Body of pancreas (tissue), 4 donors: ENCODE measurements at places on chromosomes 4 and X. TPM values are rescaled to one million over a fixed set of nuclear protein-coding genes. Genes with fewer than 3 reads are reported as not detected.

GRCh38 chrX:24080704-24081103 lies 25.9 kb downstream of the EIF2S3 start:
- H3K27me3 ChIP-seq, result no peaks in the 10 kb centered on the region
- no peaks in the 10 kb centered on the region for H3K4me1 ChIP-seq
- no peak overlapping the region for H3K27ac ChIP-seq
- no peak for DNase-seq
- no peak overlapping the region for H3K4me3 ChIP-seq

- no peaks in the 10 kb centered on the region for H3K27me3 ChIP-seq
- no peaks in the 10 kb centered on the region for H3K36me3 ChIP-seq
- peaks cover 7% of the 10 kb centered on the region for H3K4me1 ChIP-seq
- H3K27ac ChIP-seq, result no peak overlapping the region
- H3K4me3 ChIP-seq, result no peak overlapping the region
These were observed 47.0 kb downstream of the KLHL15 start for GRCh38 chrX:23980011-23980441.

GPC4 gene
- 9.3 TPM for total RNA-seq

SLC6A14 gene
- total RNA-seq, result under 0.01 TPM

- no peak overlapping the region for H3K27ac ChIP-seq
- no peaks in the 10 kb centered on the region for H3K4me1 ChIP-seq
- no peak for DNase-seq
- H3K4me3 ChIP-seq, result no peak overlapping the region
- no peaks in the 10 kb centered on the region for H3K27me3 ChIP-seq
These were observed 72.1 kb downstream of the BEND4 start for GRCh38 chr4:42080306-42080705.

ZNF732 gene
- total RNA-seq, result not detected

- H3K27me3 ChIP-seq, result no peaks in the 10 kb centered on the region
- DNase-seq, result no peak
- H3K36me3 ChIP-seq, result no peaks in the 10 kb centered on the region
- no peak overlapping the region for H3K4me3 ChIP-seq
These were observed 167.1 kb upstream of the CENPE start for GRCh38 chr4:103365285-103365684.

AKAP14 gene
- not detected for total RNA-seq

IBSP gene
- not detected for total RNA-seq

- H3K4me3 ChIP-seq, result no peak overlapping the region
- H3K27me3 ChIP-seq, result no peaks in the 10 kb centered on the region
- peaks cover 78% of the 10 kb centered on the region for H3K4me1 ChIP-seq
- peak; percentile 48 for DNase-seq
These were observed 8.1 kb downstream of the SH3BP2 start for GRCh38 chr4:2800691-2801596.

MCTS1 gene
- 28.3 TPM for total RNA-seq

DNA sequence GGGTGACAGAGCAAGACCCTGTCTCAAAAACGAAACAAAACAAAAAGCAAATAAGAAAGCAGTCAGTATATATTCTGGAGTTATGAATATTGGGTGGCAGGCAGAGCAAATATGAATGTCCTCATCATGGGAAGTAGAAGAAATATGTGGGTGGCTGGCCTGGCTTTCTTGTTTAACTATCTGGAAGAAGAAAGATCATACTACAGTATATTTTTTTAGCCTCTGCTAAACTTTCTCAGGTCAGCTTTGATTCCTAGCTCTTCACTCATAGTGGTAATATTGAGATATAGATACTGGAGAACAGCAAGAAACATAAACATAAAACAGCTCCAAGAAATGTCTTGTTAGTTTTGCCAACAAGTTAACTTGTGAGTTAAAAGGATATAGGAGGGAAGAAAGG lies 192.5 kb downstream of the SOWAHB start:
- no peak for DNase-seq
- no peaks in the 10 kb centered on the region for H3K36me3 ChIP-seq
- no peak overlapping the region for H3K4me3 ChIP-seq
- H3K27ac ChIP-seq, result peak overlapping the region; percentile 84

DNA sequence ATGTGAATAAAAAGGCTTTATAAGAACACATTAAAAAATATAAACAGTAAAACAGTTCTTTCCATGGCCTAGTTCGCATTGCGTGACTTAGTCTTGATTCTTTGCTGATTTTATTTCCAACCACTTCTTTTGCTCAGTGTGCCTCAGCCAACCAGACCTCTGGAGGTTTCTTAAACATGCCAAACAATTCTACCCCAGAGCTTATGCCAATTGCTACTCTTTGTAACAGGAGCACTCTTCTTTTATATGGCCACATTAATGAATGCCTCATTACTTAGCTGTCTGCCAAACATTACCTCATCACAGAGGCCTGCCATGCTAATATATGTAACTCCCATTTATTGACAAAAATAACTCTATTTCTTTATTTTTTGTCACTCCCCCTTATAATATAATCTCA lies 202.3 kb downstream of the NDST4 start:
- DNase-seq, result no peak
- H3K27me3 ChIP-seq, result no peaks in the 10 kb centered on the region
- peaks cover 18% of the 10 kb centered on the region for H3K4me1 ChIP-seq
- no peak overlapping the region for H3K4me3 ChIP-seq

GRCh38 chrX:8782595-8782994 lies 18.6 kb downstream of the FAM9A start:
- no peak for DNase-seq
- no peaks in the 10 kb centered on the region for H3K27me3 ChIP-seq
- no peak overlapping the region for H3K4me3 ChIP-seq
- no peaks in the 10 kb centered on the region for H3K36me3 ChIP-seq
- no peak overlapping the region for H3K27ac ChIP-seq
- H3K4me1 ChIP-seq, result no peaks in the 10 kb centered on the region

SCRG1 gene
- total RNA-seq, result not detected

ZNF275 gene
- total RNA-seq, result 8.0 TPM

ETDA gene
- total RNA-seq, result not detected

- no peak for DNase-seq
- H3K4me3 ChIP-seq, result no peak overlapping the region
- no peak overlapping the region for H3K27ac ChIP-seq
These were observed 62.7 kb downstream of the LDB2 start for GRCh38 chr4:16835597-16836247.

EBP gene
- 19.7 TPM for total RNA-seq

- no peak overlapping the region for H3K27ac ChIP-seq
- H3K36me3 ChIP-seq, result no peaks in the 10 kb centered on the region
- no peak overlapping the region for H3K4me3 ChIP-seq
- DNase-seq, result no peak
- no peaks in the 10 kb centered on the region for H3K27me3 ChIP-seq
- peaks cover 6% of the 10 kb centered on the region for H3K4me1 ChIP-seq
These were observed 183.3 kb downstream of the SH3KBP1 start for GRCh38 chrX:19704132-19704531.

DNA sequence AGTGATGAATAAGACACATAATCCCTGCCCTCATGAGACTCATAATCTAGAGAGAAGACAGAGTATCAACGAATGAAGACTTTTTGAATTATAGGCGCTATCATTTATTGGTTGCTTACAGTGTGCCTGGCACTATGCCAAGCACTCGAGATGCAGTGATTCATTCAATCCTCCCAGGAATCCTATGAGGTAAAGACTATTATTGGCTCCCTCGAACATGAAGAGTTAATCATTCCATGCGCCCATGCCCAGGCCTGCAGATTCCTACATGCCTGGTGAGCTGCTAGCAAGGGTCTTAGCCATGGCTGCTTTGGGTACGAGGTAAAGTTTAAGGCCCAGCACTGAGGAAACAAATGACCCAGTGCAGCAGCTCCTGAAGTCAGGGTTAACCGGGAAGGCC lies 47.0 kb downstream of the TEX13B start:
- H3K4me3 ChIP-seq, result no peak overlapping the region
- H3K36me3 ChIP-seq, result no peaks in the 10 kb centered on the region

C4orf50 gene
- 0.26 TPM for total RNA-seq

SMR3B gene
- not detected for total RNA-seq

GRIA3 gene
- 0.52 TPM for total RNA-seq

DNA sequence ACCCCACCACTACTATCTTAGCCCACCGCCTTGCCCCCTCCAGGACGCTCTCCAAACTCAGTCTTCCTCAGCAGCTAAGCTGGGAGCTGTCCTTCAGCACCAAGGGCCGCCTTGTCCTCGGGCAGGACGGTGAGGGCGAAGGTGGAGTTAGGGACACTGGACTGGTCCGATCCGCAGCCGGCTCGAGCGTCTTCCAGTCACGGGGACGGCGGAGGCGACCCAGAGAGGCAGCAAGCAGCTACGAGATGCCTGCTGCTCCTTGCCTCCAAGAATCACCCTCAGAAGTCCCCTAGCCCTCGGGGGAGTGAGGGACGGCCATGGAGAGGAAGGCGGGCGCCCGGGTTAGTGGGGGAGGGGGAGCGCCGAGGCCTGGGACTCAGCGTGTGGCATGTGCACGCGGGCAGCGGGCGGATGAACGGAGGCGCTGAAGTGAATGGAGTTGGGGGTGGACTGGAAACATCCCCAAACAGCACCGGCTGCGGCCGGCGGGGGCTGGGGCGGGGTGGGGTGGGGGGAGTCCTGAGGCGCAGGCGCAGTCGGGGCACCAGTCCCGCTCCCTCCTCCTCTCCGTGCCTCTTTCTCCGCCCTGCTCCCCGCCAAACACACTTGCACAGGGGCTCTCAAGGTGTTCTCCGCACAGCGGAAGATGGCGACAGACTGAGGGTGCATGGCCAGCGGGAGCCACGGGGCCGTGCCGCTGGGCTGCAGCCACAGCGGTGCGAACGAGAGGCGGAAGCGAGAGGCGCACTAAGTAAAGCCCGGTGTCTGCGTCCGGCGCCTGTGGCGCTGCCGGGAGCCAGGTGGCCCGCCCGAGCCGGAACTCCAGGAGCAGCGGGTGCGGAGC lies at the start of gene NALF2:
NALF2 (plus strand) TSS at position 545 of the 844 bp plus-strand sequence. CDS start 957 bp downstream, outside the sequence.
- no peaks in the 10 kb centered on the region for H3K27me3 ChIP-seq
- H3K27ac ChIP-seq, result no peak within 1 kb of the TSS
- H3K4me1 ChIP-seq, result peaks cover 14% of the 10 kb centered on the region
- peak within 1 kb of the TSS; percentile 25 for H3K4me3 ChIP-seq
- peak; percentile 69 for DNase-seq
- no peaks in the 10 kb centered on the region for H3K36me3 ChIP-seq
